Cortex of kidney (tissue), 1 donor: ENCODE measurements at places on chromosomes 7 and 10.

- DNase-seq: no peak
These were observed 190.2 kb upstream of the HABP2 start for GRCh38 chr10:113362645-113363091.

GRCh38 chr7:22582863-22583622 is 83.1 kb upstream of the STEAP1B start:
- no peak for DNase-seq

DNA sequence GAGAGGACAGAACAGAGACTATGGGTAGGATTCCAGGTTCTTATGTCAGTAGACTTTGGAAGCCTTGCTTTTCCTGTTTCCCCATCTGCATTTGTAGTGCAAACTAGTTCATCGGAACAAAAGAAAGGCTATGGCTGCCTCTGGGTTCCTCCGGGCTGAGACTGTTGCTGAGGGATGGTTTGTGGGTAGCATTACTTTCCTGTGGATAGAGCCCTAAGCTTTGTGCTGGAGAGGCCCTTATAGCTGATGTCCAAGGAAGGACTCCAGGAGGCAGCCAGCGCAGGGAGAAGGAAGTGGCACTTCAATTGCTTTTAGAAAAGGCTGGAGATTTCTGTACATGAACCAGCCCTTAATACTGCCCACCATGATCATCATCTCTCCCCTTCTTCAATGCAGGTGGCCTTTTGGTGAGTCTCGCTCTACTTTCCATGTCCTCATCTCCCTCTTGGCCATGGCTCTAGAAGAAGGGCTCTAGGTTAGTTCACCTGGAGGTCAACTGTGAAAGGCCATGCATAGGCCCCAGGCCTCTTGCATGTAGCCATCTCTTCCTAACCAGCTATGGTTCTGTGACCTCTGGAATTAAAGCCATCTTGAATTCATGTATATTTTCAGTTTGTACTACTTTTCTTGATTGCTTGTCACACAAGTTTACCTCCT is 15.4 kb downstream of the MXI1 start:
- DNase-seq: no peak

- DNase-seq: no peak
These were observed 603 bp upstream of the TWIST1 start for GRCh38 chr7:19117870-19118608.

DNA sequence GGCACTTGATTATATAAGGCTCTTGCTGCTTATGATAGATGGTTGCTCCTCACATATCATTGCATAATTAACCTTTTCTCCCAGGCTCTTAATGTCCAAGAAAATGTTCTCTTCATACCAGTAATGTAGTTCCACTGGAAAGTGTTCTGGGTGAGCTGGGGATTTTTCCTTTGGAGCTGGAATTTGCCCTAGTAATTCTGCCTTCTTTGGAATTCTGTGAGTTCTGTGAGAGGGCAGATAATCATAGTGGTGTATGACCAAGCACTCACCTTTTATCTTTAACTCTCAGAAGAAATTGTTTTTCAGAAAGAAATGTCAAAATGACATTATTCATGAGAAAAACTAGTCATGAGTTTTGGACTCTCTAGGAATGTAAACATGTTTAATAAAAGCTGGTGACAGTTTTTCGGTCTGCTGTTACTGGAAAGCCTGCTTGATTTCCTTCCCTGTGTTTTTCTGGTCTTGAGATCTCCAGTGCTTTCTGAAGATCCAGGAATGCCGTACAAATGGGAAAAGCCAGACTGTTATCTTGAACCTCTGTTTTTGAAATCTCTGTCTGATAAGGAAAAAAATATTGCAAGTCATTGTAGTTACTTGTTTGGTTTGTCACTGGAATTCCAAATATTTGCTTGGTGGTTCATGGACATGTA is 148.3 kb upstream of the PRPS1L1 start:
- DNase-seq: no peak

- DNase-seq: no peak
These were observed 47.7 kb downstream of the VWC2 start for GRCh38 chr7:49821181-49821580.

GRCh38 chr10:11533328-11533781 is 78.1 kb downstream of the USP6NL start:
- no peak for DNase-seq

- DNase-seq: no peak
These were observed 39.6 kb upstream of the SLC16A12 start for GRCh38 chr10:89575031-89575430.

DNA sequence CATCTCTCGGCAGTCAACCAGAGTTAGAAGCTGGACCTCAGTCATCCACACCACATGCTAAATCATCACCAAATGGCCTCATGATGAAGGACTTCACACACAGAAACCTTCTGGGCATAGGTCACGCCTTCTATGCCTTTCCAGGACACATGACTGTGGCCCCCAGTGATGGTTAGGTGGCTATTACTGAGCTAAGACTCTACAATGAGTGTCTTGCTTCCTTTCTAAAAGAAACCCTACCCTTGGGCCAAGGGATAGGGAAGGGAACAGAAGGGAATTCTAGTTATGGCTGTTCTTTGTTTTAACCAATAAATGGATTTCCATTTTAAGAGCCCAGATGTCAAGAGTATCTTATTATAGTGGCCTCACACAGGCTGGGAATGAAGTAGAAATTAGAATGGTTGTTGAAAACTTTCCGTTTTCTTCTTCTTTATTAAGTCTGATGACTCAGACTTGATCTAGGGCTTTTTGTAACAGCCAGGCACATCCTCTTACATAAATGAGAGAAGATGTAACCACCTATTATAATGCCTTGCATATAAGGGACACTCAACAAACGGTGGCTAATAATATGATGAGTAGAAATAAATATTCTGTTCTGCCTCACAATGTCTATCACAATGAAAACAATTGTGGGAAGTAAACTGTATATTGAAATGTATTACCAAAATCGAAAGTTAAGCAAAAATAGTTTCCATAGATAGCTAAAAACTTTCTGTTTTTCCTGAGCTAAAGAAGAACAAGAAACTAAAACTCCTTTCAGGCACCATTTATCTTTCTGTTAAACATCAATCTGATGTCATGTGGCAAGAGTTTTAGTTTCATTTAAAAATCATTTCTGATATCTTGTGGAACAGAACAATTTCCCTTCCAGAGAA is 62.5 kb upstream of the TOMM7 start:
- no peak for DNase-seq
